ENCODE measurements at places on chromosomes 2 and 18.

DNA sequence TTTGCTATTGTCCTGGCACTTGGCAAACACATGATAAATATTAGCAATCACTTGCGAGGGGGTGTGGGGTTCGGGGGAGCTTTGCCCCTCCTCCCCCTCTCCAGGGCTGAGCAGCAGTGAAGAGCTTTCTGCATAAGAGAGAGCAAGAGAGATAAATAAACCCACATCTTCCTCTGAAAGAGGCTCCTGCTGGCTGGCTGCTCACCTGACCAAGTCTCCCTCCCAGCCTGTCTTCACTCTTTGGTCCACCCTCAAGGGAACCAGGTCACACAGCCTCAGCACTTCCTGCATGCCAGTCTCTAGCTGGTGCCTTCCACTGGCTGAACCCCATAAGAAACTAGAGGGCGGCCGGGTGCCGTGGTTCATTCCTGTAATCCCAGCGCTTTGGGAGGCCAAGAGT is 18.5 kb upstream of the YWHAQ start:
- no peak for DNase-seq

DNA sequence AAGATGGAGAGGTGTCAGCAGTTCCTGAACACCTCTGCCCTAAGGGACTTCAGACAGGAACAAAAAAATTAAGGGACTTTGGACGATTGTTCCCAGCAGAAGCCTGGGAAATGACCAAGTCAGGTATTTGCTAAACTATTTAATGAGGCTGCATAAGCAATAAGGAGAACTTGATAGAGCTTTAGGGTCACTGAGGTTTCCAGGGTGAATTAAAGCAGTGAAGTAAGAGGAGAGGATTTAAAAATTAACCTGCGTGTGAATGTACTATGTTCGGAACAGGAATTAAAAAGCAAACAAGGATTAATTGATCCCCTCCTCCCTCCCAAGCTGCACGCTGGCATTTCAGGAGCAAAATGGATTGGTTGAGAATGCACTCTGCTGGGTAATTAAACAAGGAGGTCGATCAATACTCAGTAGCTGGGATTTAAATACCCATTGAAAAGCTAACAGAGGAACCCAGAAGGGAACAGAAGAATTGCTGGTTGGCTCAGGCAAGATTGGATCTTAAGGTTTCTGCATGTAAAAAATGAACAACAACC is 157.2 kb downstream of the RNF152 start:
- DNase-seq, result no peak

DNA sequence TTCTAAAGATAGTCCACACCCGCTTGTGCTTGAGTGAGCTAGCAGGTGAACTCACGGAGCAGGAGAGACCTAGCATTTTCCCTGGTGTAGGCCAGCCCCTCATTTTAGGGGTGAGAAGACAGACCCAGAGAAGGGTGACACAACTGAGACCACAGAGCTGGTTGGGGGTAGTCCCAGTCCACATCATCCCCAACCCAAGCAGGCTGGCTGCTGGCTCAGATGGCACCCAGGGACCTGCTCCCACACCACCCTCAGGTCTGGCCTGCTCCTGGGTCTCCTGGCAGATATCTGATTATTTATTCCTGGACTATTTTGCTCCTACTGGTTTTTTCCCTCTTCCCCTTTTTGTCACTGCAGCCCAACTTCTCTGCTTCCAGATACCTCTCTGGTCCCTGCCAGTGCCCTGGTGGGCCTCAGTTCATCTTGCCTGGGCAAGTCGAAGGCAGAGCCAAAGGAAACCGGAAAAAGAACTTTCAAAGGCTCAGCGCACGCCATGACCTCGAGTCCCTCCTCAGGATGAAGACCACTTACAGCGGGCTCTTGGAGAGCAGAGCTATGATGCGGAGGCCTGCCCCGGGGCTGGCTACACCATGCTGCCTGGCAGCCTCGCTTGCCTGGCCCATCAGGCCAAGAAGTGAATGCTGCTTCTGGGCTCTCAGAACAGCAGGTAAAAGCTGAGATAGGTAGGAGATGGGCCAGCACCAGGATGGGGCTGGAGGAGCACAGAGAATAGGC is 72.7 kb downstream of the POLR1A start:
- DNase-seq, result no peak

DNA sequence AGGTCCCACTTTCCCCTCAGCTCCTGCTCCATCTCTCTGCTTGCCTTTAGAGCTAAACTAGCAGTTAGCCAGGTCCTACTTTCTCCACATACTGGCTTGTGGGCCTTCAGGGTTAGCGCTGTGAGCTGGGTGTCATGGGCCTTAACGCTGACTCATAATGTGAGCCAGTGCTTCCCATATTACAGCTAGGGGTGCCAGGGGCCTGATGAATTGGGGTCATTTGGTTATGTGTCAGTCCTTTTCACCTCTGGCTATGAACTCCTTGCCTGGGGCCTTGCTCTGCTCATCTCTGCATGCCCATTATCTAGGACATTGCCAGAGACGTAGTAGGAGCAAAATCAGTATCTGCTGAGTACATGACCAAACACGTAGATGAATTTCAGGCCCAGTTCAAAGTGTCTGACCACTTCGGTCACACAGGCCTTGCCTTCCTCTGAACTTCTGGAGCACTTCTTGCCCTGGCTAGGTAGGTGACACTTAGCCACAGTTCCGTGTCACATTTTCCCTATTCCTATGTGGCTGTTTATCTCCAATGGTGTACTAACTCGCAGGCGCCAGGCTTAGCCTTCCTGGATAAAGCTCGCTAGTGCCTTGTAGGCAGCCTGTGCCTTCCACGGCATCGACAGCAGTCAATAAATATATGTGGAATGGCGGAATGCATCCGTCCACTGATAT is 103.2 kb upstream of the SIX3 start:
- no peak for DNase-seq

DNA sequence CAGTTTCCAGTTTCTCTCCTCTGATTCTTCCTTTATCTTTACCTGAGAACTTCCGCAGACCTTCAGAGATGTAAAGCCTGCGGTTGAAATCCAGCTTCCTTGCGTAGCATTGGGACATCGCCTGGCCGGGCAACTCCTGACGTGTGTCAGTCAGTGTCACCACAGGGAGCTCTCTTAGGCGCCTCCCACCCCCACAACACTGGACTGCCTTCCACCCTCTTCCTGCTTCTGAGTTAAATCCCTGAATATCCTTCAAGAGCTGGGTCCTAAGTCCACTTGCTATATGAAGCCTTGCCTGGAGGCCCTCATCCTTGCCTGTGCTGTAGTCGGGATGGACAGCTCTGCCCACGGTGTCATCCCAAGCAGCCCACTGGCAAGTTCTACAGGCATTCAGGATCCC is 179.4 kb downstream of the SEPTIN10 start:
- DNase-seq, result no peak

- DNase-seq, result no peak
These were observed 155.6 kb upstream of the LYPD1 start for GRCh38 chr2:132825601-132826000.

DNA sequence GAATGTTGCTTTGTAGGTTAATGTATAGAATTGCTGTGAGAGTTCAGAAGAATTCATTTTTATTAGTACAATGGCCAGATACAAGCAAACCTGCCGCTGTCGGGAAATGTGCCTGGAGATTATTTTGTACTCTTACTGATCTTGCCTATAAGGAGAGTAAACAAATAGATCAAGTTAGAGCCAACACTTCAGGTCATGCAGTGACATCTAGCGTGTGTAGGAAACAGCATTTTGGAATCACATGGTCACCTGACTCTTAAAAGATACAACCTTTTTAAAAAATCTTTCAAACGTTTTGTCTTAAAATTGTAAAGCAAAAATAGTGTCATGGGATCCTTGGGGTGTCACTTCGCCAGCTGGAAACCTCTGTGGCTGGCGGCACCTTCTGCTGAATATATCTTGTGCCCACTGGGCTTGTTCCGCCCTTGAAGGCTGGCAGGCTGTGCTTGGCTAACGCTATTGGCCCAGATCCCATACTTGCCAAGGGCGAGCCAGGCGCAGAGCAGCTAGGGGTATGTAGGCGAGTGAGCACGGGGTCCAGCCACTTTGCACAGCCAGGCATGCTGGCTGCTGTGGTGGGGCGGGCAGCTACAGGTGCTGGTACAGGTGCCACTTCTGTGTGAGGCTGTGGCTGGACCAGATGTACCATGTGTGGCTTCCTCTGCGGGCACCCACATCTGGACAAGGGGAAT is 19.5 kb upstream of the RPRM start:
- DNase-seq, result no peak

- no peak for DNase-seq
These were observed 119.2 kb upstream of the FHL2 start for GRCh38 chr2:105517814-105518705.

- no peak for DNase-seq
These were observed 80.9 kb upstream of the GALNT5 start for GRCh38 chr2:157176602-157177001.

- DNase-seq, result no peak
These were observed 50.1 kb downstream of the ST3GAL5 start for GRCh38 chr2:85838641-85839040.

DNA sequence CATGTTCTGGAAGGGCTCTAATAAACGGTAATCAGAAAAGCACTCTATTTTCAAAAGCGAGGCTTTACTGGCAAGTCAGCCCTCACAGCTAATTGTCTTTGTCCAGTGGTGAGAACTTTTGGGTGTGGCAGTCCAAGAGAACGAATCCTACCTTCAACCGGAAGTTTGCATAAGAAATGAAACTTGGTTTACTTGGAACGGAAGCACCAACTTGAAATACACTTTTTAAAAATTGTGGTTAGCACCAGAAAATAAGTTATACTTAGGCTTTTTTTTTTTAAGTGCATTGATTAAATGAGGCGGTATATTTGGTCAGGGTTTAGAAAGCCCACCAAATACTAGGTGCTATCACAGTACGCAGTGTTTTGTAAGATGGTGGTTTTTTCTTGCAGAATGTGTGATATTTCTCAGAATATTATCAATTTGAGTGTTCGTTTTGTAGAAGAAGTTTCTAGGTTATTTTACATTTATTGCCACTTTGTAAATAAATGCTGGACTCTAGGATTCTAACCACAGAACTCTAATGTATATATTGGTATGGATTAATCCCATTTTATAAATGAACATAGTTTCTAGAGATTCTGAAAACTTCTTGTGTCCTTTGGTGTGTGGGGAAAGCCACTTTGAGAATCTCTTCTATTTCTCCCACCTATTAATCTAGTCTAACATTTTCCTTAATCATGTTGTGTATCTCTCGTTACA is 1.2 kb downstream of the MYL12A start:
- no peak for DNase-seq

GRCh38 chr2:53569957-53570727 is 197.5 kb upstream of the CHAC2 start:
- DNase-seq, result no peak

- no peak for DNase-seq
These were observed 237.3 kb upstream of the SALL3 start for GRCh38 chr18:78742218-78742745.

DNA sequence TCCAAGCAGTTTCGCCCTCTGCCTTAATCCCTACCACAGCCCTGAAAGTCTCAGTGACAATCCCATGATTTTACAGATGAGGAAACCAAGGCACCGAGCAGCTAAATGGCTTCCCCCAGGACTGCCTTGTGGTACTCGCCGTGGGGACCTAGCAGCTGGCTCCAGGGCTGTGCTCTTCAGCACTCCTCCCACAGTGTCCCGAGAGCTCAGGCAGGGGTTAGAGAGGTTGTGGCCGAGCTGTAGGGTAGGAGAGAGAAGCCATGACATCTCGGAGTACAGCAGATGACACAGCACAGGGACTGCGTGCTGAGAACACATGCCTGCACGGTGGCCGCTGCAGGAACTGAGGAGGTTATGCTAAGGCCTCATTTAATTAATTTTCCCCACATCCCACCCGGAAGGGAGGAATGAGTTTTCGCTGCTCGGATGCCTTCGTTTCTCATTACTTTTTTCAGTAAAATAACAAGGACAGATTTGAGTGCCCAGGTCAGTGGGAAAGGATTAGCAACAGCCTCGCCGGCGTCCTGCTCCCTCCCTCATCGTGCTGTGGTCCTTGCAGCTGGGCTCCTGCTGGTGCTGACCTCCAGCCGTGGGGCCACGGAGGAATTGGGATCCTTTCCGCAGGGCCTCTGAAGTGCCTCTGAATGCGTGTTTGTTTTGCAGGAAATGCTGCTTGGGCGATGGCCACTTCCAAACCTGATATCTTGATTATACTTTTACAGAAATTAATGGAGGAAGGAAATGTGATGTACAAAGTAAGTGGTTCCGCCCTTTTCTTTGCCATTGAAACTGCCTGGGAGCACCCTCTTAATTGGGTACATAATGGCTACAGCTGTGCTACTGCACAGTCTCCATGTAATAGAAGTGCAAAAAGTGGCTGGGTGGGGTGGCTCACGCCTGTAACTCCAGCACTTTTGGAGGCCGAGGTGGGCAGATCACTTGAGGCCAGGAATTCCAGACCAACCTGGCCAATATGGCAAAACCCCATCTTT is 61.2 kb downstream of the WDSUB1 start:
- DNase-seq, result no peak

DNA sequence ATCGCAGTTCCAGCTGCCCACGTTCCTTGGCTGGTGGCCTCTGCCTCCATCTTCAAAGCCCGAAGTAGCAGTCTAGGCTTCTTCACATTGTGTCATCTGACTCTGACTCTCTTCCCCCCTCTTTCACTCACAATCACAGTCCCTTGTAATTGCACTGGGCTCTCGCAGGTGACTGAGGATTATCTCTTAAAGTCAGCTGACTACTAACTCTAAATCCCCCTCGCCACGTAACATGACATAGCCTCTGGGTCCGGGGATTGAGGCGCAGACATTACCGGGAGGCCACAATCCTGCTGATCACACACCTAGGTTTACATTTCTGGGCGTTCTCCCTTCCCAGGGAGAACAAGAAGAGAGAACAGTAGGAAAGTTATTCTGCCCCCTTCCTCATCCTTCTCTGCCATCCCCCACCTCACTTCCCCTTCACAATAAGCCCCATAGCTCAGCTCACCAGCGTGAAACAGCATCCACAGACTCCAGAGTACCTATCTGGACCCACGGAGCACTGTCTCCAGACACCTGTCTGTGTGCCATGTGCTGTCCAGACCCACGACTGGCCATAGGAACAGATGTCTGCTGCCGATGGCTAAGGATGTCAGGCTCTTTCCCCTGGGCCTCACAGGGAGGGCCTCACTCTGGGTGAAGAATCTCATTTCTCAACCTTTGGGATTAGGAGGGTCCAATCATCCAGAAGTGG is 64.3 kb upstream of the FZD7 start:
- DNase-seq, result no peak

DNA sequence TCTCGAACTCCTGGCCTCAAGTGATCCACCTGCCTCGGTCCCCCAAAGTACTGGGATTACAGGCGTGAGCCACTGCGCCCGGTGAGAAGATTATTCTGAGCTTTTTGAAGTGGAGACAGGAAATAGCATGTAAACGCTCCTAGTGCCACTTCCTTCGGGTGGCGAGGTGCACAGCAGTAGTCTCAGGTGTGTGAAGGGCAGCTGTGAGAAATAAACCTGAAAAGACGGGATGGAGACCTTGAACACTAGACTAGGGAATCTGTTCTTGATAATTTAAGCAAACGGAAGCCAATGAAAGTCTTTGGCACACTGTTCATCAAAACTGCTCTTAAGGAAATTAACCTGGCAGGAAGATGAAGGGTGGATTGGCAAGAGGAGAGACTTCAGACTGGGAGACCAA is 439 bp upstream of the PLEKHH2 start:
- no peak for DNase-seq

DNA sequence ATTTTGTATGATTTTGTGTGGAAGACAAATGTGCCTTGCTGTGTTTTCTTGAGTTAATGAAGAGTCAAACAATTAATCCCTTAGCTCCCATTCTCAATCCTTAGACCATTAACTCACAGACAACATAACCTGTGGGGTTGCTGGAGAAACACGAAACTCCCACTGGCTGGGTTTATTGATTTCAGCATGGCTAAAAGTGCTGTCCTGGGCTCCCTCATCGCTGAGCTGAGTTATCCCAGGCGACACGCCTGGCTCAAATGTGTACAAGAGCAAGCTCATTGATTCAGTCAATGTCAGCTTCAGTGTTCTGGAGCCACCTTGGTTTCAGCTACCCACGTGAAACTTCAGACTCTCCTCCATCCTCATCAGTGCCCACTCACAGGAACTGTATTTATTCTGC is 896.1 kb downstream of the CNTNAP5 start:
- DNase-seq, result no peak
